Mucosa of descending colon (tissue), 3 donors: ENCODE measurements at places on chromosomes 11 and 22. TPM values are rescaled to one million over a fixed set of nuclear protein-coding genes. Genes with fewer than 3 reads are reported as not detected.

The TUT1 gene
- 13.3 TPM for total RNA-seq

The TEX54 gene
- total RNA-seq = not detected

The OR8D4 gene
- total RNA-seq = 0.87 TPM

The GNAZ gene
- 0.96 TPM for total RNA-seq

The SLC25A45 gene
- 10.5 TPM for total RNA-seq

The DEAF1 gene
- 25.1 TPM for total RNA-seq

The DPAGT1 gene
- 36.9 TPM for total RNA-seq

The CARD16 gene
- 25.4 TPM for total RNA-seq

The PTPRJ gene
- 54.6 TPM for total RNA-seq

The RASSF10 gene
- 0.63 TPM for total RNA-seq

The DNAJB7 gene
- total RNA-seq = 0.14 TPM

The OR5P2 gene
- total RNA-seq = not detected

The CD81 gene
- 551 TPM for total RNA-seq

The LTO1 gene
- 30.5 TPM for total RNA-seq

The UBQLN3 gene
- 0.22 TPM for total RNA-seq

The SLC25A1 gene
- 135 TPM for total RNA-seq

The OSBP2 gene
- 3.4 TPM for total RNA-seq

The UCP3 gene
- 2.2 TPM for total RNA-seq

The ALDH3B2 gene
- 0.29 TPM for total RNA-seq

The KCNQ1 gene
- 15.5 TPM for total RNA-seq

The SMC1B gene
- total RNA-seq = not detected

The ACR gene
- total RNA-seq = 0.43 TPM

The C11orf21 gene
- 1.9 TPM for total RNA-seq

The MRE11 gene
- 15.3 TPM for total RNA-seq

The PTGDR2 gene
- total RNA-seq = 2.6 TPM

The CTSF gene
- total RNA-seq = 5.8 TPM

The NXPE1 gene
- total RNA-seq = 139 TPM

The OR6A2 gene
- total RNA-seq = 0.28 TPM

The OR51B2 gene
- total RNA-seq = not detected

The OR4A16 gene
- total RNA-seq = not detected

The SHISA8 gene
- total RNA-seq = not detected

The PRG3 gene
- not detected for total RNA-seq

The PIH1D2 gene
- total RNA-seq = 0.65 TPM

The TPST2 gene
- 11.7 TPM for total RNA-seq

The SCGB1A1 gene
- not detected for total RNA-seq

The APOC3 gene
- total RNA-seq = not detected

The TPCN2 gene
- total RNA-seq = 20.7 TPM

The YPEL1 gene
- total RNA-seq = 6.8 TPM

The EML3 gene
- total RNA-seq = 57.7 TPM

The RPS13 gene
- total RNA-seq = 562 TPM

The GGT5 gene
- total RNA-seq = 14.7 TPM

The MGAT3 gene
- 6.5 TPM for total RNA-seq

The PNPLA5 gene
- total RNA-seq = not detected

The ALKBH8 gene
- 6.0 TPM for total RNA-seq

The FOLH1 gene
- 0.34 TPM for total RNA-seq

The USH1C gene
- 81.7 TPM for total RNA-seq

The IGLL1 gene
- total RNA-seq = not detected

The LSP1 gene
- total RNA-seq = 18.5 TPM

The TMEM151A gene
- total RNA-seq = 0.17 TPM
